ENCODE measurements at places on chromosomes 11 and 22.

- no peak for DNase-seq
Measured at GRCh38 chr11:75771646-75772410, 3.2 kb downstream of the DGAT2 start.

DNA sequence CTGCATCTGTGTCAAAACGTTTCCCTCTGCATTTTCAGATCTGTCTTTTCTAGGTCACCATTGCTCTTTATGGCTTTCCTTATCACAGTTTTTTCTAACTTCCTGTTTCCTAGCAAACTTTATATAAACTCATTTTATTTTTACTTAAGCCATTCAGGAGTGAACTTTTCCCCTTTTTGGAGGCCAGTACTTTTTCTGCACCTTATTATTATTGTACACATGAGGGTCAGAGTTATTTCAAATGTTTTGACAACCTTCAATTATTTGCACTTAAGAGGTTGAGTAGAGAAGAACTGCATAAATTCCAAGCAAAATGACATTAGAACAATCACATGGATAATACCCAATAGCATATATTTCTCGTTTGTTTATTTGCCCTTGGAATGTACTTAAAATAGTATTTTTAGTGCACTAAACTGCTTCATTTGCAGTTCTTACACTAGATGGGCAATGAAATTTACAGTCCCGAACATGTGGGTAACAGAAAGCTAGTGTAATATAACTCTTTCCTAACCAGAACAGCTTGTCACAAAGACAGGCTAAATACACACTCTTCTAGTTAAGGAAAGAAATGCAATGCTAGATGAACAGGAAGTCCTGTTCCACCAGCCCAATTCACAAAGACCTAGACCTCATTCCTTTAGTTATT, 79.5 kb downstream of the UBASH3B start:
- no peak for DNase-seq

- no peak for DNase-seq
Measured at GRCh38 chr11:44893308-44893822, 57.3 kb downstream of the TP53I11 start.

DNA sequence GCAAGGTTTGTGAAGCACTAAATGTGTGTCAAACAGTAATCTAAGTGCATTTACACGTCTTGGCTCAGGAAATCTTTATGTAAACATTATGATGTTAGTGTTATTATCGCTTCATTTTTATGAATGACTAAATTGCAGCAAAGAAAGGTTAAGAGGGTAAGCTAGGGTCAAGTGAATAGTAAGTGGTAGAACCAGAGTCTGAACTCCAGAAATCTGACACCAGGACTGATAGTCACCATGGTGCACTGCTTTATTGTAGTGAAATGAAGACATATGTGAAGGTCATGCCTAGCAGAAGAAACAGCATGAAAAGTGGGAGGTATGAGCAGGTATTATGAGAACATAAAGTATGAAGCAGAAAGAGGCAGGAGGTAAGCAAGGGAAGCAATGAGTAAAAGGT, 368.7 kb upstream of the TENM4 start:
- DNase-seq: no peak

DNA sequence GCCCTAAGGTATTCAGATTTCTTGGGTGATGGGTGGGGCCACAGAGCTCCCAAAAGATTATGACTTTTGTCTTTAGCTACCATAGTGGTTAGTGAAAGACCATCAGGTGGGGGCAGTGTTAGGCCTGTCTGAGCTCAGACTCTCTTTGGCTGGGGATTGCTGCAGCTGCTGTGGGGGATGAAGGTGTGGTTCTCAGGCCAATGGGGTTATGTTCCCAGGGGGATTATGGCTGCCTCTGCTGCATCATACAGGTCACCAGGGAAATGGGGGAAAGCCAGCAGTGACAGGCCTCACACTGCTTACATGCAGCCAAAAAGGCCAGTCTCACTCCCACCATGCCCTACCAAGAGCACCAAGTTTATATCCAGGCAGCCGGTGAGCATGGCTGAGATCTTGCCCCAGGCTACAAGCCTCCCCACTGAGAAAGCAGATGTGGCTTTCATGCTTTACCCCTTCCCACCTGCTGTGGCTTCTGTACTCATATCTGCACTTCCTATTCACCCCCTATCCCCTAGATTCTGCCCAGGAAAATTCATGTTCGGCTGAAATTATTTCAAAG, 24.8 kb downstream of the CNTF start:
- DNase-seq: no peak

DNA sequence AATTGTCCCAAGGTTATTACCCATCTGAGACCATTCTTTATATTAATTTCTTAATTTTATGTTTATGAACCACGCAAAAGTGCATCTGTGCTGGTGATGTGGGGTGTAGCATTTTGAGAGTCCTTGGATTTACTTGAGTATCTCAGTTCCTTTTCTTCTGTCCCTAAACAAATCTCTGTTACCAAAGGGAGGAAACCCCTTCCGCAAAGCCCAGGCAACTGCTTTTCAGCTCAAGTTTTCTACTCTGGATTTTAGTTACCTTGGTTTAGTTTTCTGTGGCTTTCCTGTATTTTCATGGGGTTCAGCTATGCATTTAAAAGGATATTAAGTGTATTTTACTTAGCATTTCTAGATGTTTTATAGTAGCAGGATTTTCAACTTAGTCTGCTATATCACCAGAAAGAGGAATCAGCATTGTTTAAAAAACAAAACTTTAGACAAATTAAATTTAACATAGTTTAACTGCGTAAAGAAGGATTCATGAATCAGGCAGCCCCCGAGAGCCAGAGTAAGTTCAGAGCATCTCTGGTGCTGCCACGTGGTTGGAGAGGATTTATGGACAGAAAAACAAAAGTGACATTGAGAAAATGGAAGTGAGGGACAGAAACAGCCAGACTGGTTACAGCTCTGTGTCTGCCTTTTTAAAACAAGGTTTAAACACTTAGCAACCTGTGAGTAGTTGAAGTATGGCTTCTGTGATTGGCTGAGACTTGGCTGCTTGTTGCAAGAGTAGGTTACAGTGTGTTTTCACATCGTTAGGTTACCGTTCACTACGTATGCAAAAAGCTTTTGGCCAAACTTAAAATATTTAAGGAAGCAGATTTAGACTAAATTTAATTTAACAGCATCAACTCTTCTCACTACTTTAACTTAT, 9.6 kb downstream of the ADM start:
- DNase-seq: no peak

DNA sequence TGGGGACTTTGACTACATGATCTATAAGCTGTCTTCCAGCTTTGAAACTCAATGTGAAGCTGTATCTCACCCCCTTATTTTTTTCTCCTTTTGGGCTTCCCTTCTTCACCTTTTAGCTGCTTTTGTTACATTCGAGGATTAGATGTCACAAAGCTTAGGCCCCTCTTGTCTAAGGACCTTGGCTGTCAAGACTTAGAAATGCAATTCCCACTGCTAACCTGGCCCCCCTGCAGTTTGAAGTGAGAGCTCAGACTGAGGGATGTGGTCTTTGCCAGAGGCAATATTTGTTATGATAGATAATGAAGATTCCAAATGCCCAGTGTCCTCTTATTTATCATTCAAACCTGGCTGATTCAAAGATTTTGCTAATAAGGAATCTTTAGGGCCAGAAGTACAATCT, 128.3 kb downstream of the ARL14EP start:
- DNase-seq: no peak

GRCh38 chr11:100182927-100183326, 504.2 kb upstream of the ARHGAP42 start:
- DNase-seq: no peak

- DNase-seq: no peak
Measured at GRCh38 chr22:22929381-22930221, 42.0 kb downstream of the IGLL5 start.

DNA sequence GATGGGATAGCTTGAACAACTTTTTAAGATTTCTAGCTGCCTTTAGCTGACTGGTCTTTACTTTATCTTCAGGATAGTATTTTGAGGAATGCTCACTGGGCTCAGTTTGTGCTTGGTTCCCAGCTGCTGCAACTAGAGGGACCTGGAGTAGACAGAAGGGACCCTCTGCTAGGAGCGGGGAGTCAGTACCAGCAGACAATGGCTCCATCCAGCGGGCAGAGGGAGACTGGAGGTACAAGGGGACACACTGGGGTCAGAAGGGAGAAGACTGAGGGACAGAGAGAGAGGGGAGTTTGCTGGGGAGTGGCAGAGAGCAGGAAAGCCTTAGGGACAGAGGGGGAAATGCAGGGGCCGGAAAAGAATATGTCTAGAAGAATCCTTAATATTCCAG, 22.0 kb upstream of the ACER3 start:
- no peak for DNase-seq

DNA sequence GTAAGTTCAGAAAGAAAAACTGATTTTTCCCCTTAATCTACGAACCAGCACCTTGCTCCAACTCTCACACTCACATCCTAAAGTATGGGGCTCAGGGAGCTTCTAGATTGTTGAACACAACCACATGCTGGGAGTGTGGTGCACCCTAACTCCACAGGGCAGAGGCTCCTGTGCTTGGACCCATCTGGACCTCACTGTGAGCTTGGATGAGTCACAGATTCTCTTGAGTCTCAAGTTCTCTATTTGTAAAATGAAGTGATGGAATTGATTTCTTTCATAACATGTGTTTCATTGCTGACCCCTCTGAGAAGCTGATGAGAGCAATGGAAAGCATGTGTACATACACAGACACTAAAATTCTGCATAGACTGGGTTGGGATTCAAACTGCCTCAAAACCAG, 109.7 kb downstream of the PGR start:
- no peak for DNase-seq

DNA sequence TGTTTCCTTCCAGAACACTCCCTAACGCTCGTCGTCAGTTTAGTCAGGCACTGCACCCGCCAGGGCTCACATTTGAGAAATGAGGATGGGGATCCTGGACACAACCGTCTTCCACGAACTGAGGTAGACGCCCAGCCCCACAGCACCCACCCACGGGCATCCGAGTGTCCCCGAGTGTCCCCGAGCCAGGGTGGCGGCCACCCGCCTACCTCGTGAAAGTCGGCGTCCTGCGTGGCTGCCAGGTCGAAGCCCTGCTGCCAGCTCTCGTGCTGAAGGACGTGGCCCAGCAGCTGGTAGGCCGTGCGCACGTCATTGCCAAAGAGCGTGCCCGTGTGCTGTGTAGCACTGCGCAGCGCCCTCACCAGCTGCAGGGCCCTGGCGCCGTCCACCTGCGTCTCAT, 53.6 kb downstream of the TRMU start:
- DNase-seq: no peak

- DNase-seq: no peak
Measured at GRCh38 chr22:17087498-17088131, 2.8 kb downstream of the IL17RA start.

DNA sequence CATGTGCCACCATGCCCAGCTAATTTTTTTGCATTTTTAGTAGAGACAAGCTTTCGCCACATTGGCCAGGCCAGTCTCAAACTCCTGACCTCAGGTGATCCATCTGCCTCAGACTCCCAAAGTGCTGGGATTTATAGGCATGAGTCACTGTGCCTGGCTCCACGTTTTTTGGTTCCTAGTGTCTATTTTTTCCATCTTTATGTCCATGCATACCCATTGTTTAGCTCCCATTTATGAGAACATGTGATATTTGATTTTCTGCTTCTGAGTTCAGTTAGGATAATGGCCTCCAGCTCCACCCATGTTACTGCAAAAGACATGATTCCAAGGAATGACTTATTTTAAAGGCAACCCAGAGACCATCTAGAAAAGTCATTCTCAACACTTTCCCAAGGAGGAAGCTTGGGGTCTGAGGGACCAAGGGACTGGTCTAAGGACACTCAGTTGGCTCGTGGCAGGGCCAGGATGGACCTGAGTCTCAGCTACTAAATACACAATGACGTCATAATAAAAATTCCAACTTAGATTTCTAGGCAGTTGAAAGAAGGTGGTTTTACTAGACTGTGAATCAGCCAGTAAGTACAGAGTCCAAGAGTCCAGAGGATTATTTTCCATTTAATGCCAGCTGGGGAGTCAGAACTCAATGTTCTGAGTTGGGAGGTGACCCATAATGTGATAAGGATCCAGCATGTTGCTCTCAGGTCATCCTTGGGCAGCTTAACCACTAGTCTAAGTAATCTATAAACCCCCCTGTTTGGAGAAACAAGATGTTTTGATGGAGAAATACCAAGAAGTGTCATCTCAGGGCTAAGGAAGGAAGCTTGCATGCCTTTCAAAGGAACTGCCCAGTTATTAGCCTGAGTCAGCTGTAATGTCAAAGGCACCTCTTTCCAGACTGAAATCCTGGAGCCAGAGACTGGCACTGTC, 39.4 kb downstream of the ABTB2 start:
- DNase-seq: no peak

DNA sequence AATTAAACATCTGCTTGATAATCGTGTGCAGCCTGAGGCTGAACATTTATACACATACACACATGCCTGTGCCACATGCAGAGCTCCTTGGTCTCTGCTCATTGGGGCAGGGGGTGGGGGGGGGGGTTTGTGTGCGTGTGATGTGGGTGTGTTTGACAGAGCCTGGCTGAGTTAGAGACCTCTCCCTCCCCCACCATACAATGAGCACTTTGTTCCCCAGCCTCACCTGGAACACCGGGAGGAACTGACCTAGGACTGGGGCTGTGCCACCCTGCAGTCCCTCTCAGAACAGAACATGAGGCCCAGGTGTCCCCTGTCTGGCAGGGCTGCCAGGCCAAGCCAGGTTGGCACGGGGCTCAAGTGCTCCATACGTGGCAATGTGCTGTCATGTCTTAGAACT, 96.6 kb downstream of the TP53I11 start:
- no peak for DNase-seq

DNA sequence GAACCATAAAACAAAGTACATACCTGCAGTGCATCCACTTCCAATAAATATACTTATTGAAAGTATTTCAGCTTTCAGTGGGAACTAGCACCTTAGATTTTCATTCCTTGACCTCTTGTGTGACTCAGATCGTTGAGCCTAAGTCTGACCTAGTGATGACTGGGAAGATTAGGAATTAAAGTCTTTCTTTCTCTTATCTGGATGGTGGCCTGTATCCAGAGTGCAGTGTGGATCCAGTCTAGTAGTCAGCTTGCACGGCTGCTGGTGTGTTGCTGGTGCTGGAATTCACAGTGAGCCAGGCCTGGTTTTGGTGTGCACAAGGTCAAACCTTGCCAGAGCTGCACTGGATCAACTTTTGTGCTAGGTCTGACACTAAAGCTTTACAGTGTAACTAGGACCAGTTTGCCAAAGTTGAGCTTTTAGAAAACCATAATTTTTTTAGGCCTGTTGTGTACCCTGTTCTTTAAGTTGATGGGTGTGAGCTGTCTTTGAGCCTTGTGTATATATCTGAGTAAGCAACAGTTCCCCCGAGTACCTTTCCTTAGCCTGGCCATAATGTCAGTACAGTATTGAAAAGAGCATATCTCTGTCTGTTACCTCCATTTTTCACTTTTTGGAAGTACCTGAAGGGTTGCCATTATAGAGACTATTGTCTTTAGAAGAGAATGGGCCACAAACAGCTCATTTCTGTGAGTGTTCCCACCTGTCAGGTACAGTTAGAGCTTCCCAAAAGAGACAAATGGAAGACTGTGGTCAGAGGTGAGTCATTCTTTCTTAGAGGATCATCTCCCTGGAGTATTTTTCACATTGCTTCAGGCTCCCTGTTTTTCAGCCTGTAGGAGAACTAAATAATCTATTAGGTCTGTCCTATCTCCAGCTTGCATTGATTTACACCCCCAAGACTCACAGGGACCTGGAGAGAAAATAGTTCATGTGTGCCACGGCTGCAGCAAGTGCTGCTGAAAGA, 89.8 kb downstream of the ALX4 start:
- no peak for DNase-seq

All from stimulated activated CD4-positive, alpha-beta T cell treated with anti-CD3 and anti-CD28 coated beads, TNF-alpha, amount 100 ng/mL, for 1 hour (primary cell).